Choroid plexus epithelial cell (primary cell): ENCODE measurements at places on chromosomes 6 and 20.
A peak's percentile ranks its signal among the peaks of the same experiment; 100 is the strongest.

GRCh38 chr6:167079853-167080297, 43.0 kb upstream of the CCR6 start:
- DNase-seq: no peak

GRCh38 chr20:38926934-38927616, 858 bp downstream of the FAM83D start:
- peak; percentile 17 for DNase-seq

DNA sequence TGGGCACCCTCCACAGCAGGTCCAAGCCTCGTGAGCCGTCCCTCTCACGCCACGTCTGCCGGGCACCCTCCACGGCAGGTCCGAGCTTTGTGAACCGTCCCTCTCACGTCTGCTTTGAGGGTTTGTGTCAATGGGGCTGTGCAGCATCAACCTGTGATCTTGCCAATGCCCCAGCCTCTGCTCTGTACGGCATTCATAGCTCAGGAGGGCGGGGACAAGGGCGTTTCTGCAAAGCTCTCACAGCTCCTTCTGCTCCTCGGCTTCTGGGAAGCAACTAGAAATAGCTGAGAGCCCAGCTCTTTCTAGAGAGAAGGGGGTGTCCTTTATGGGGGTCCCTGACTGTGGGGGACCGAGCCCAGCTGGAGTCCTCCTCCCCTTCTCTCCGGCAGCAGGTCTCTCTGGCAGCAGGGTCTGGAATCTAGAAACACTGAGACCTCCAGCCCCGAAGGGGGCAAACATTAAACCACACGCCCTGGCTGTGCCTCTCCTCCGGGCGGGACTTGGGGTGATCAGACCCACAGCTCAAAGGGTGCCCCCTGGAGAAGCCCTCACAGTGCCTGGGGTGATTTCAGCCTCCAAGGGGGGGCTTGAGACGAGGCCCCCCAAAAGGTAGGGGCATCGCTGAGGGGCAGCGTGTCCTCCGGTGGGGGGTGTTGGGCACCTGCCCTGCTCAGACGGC, 41.2 kb upstream of the CHRNA4 start:
- no peak for DNase-seq

DNA sequence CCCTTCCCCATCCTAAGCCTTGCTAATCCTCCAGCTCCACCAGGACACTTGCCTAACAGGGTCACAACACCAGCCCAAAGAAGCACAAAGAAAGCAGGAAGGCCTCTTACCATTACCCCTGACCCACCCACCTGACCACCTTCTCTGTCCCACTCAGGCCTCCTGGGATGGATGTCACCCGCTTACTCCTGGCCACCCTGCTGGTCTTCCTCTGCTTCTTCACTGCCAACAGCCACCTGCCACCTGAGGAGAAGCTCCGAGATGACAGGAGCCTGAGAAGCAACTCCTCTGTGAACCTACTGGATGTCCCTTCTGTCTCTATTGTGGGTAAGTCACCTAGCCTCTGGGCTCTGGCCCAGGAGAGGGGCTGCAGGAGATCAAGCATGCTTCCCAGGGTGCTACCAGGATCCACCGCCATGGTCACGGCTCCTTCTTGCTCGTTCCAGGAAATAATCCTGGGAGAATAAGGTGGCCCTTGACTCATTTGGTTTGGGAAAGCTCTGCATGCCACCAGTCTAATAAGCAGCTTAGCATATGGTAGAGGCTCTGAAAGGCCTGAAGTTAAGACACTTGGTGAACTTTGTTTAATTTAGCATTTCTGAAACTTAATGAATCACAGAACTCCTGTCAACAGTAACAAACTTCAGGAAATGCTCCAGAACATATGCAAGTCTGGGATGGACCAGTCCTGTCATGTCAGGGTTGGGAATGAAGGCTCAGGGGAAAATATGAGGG, 19.2 kb downstream of the ASIP start:
- DNase-seq: no peak

DNA sequence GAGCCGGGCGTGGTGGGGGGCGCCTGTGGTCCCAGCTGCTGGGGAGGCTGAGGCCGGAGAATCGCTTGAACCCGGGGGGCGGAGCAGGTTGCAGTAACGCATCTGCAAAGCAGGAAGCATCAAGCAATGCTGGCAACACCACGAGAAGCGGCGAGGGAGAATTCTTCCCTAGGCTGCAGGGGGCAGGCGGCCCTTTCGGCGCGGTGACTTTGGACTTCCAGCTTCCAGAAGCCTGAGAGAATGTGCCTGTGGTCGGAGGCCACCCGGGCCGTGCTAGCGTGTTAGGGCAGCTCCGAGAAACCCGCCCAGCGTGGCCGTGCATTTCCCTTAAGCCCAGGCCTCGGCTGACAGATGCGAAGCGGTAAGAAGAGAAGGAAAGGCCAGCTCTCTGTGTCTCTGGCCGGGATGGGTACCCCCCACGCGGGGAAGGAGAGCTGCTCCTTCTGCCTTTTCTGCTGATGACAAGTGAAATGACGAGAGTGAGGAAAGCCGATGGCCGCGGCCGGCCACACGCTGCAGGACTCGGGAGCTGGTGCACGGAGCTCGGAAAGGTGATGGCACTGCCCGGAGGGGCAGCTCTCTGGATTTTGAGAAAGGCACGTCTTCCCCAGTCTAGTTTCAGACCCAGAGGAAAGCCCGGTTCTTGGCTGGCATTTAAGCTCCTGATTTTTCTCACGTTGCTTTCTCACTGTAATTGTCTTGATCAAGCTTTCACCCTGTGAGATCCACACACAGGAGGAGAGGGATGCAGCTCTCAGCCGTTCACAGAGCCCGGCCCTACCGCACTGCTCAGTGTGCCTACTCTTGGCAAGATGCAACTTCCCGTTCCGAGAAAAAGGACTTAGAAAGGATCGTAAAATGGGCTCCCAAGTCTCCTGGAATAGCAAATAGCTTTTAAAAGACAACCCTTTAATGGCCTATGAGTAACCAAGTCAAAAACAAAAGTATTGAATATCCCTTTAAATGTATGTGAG, 68.3 kb upstream of the EXOC2 start:
- DNase-seq: no peak

- no peak for DNase-seq
Observed at GRCh38 chr20:34736106-34736735, 32.1 kb downstream of the TP53INP2 start.
